Left renal pelvis (tissue), 4 donors: ENCODE measurements at places on chromosomes 3 and 15.

DNA sequence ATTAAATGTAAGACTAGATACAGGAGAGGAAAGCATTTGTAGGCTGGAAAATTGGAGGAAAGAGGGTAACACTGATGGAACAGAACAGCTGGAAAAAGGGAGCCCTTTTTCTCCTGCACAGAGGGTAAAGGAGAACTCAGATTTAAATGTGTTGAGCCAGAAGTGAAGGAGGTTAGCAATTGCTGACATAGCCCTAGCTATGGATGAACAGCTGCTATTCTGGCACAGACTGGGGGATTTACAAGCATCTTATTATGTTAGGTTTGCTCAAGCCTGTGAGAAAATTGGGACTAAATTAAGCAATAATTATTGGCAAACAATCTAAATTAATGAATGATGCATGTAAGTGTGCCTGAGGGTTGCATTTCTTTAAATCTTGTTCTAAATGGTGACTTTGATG lies 40.6 kb upstream of the PRR20G start:
- DNase-seq: no peak

GRCh38 chr3:58023531-58023930 lies 15.3 kb downstream of the FLNB start:
- no peak for DNase-seq

DNA sequence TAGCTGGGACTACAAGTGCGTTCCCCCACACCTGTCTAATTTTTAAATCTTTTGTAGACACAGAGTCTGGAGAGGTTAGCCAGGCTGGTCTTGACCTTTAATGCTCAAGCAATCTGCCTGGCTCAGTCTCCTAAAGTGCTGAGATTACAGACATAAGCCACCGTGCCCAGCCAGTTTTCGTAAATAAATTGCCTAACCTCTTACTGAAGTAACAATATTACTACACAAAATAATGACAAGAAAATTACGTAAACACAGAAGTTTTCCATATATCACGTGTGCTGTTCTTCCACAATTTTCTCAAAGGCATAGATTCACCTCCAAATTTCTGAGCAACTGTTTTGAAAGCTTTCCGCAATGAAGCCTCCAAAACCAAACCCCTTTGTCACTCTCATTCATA lies 58.1 kb upstream of the PROK2 start:
- DNase-seq: no peak

GRCh38 chr15:70090436-70091296 lies 7.1 kb downstream of the TLE3 start:
- no peak for DNase-seq

DNA sequence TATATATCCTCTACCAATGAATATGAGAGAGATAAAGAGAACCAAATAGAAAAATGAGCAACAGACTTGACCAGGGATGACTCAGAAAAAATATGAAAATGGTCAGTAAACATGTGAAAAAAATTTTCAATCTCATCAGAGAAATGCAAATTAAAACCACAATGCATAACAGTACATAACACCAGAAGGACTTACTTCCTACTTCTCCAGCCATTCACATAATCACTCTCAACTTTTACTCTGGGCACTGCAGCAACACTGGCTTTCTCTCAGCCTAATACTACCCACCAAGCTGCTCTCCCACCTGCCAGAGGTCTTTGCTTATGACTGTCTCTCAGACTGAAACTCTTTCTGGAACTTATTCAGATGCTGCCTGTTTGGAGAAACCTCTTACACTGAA lies 49.4 kb downstream of the DPH6 start:
- no peak for DNase-seq

DNA sequence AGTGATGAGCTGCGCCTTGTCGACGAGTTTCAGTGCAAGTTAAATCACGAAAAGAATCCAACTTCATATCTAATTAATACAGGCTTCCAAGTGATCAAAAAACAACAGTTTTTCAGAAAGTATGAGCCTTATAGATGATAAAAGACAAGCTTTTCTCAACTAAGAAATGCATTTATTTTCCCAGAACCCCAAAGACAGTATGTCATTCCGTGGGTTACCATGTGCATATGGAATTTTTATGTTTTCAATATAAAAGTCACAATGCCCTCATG lies 442.8 kb downstream of the MAGI1 start:
- DNase-seq: no peak

- DNase-seq: no peak
These were observed 247.8 kb upstream of the ALCAM start for GRCh38 chr3:105118905-105119304.

- DNase-seq: no peak
These were observed 123.2 kb downstream of the RAP2B start for GRCh38 chr3:153285194-153285641.
